ENCODE measurements at places on chromosomes 13 and 19.

DNA sequence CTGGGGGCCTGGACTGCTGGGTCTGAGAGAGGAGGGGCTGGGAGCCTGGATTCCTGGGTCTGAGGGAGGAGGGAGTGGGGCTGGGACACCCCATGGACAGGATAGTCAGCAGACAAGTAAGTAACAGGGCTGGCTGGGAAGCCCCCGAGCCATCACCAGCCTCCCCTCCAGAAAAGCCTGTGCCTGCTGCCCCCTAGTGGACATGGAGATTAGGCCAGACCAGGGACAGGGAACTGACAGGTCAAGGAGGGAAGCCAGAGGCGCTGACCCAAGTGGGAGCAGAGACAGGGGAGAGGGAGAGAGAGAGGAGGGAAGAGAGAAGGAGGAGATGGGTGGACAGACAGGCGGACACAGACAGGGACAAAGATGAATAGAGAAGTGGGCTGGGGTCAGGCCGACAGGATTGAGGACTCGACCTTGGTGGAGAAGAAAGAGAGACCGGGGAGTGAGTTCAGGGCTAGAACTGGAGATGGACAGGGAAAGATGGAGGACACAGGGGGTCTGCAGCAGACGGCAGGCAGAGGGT lies 6.7 kb upstream of the ERFL start:
- peak; percentile 80 for DNase-seq

- no peak for DNase-seq
Measured at GRCh38 chr13:28477709-28477973, 17.3 kb downstream of the FLT1 start.

- DNase-seq, result peak; percentile 35
Measured at GRCh38 chr13:61294467-61295191, 121.0 kb downstream of the PCDH20 start.

GRCh38 chr19:49594993-49595818 lies 4.2 kb downstream of the PRR12 start:
- peak; percentile 14 for DNase-seq

- DNase-seq, result no peak
Measured at GRCh38 chr13:106042996-106043581, 492.4 kb downstream of the EFNB2 start.

- no peak for DNase-seq
Measured at GRCh38 chr13:45823583-45823982, 28.0 kb downstream of the SIAH3 start.

- no peak for DNase-seq
Measured at GRCh38 chr19:567296-567900, 5.0 kb upstream of the BSG start.

GRCh38 chr13:28493740-28494503 lies 1.0 kb downstream of the FLT1 start:
- peak; percentile 36 for DNase-seq

DNA sequence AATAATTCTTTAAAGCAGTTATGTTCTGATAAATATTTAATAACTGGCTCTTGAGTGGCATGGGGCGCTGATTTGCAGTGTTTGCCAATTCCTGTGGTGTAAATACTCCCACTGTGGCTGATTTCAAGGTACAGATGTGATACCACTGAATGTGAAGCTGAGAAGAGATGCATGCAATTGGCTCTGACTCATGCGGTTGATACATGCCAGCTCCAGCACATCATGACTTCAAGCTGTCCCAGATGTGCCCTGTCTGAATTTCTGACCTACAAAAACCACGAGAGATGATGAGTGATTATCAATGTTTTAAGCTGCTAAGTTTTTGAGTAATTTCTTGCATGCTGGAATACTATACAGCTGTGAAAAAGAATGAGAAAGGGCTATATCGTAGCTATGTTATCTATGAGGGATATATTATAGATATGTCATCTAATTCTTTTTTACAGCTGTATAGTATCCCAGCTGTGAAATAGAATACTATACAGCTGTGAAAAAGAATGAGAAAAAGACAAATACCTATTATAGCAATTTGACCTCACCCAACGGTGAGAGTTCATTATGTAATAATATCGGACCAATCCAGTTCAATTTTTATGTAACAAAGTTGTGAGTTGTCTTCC lies 7.6 kb upstream of the ACSBG2 start:
- DNase-seq, result no peak

DNA sequence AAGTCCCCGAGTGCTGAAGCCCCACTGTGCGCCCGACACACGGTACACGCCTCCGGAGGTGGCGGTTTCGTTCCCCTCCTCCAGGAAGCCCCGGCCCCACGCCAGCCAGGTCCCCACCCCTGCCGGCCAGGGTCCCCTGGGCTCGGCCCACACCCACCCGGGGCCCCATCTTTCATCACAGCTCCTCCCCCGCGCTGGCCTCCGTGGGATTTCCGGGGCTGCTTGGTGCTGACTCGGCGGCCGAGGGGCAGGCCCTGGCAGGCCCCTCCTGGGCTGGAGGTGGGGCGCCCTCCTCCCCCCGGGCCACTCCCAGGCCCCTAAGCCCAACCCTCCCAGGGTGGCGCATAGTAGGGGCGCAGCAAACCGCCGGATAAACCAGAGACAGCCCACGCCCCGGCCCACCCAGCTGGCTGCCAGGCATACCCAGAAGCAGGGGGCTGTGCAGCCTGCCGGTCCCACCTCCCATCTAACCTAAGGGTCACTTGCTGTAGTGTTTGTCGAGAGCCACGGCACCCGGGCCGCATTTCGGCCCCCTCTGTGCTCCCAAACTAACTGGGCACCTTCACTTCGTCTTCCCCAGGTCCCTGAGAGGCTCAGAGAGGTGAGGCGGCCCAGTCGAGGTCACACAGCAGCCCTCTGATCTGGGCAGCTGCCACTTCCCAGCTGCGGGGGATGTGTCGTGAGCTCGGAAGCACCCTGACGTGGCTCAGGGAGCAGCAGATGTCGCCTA lies 6.6 kb downstream of the ZBTB7A start:
- DNase-seq, result no peak

DNA sequence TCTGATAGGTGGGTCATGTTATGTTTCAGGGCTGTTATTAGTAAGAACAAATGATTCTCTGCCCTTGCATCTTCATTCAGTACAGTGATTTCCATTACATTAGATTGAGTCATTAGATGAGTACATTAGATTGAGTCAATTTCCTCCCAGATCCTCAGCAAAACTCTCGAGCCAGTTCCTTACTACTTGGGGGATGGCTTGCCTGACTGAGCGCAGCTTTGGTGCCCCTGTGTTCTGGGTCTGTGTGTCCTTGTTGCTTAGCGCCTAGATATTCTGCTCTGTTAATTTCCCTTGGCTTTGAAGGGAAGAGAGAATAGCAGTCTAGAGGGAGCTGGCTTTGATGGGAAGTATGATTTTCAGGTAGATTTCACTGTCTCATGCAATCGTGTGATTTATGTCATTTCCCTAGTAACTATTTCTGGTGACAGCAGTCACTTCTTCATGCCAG lies 19.1 kb upstream of the SCEL start:
- no peak for DNase-seq

DNA sequence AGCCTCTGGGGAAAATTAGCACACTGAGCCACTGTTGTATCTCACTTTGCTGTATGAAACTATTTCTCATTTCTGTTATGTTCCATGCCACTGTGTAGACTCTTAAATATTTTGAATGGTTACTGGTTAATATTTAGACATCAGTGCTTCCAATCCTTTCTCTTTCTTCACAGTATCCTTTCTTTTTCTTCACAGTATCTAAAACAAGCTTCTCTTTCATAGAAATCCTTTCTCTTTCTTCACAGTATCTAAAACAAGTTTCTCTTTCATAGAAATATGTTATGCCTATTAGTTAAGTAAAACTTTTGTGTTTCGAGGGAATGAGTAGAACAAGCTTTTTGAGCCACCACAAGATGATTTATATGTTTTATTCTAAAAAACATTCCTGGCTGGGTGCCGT lies 326.8 kb upstream of the KLF12 start:
- no peak for DNase-seq

DNA sequence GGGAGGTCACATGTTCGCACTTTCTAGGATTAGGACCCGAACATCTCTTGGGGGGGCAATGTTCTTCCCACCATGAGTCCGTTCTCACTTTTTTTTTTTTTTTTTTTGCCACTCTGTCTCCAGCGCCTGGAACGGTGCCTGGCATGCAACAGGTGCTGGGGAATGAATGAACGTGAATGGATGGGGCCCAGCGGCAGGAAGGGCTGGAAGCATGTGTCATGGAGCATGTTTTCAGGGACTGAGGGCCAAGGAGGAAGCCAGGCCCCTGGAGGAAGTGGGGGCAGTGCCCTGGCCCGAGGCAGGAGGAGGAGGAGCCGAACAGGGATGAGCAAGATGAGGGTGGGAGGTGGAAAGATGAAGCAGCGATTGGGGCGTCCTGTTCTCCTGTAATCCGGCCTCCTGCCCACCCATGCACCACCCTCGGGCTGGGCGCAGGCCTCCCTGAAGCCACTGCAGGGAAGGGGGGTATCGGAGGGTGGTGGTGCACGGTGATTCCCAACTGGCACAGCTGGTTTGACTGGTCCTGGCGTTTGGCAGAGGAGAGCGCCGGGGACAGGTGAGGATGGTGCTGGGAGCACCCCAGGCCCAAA lies 8.8 kb upstream of the SULT2B1 start:
- DNase-seq, result peak; percentile 39

DNA sequence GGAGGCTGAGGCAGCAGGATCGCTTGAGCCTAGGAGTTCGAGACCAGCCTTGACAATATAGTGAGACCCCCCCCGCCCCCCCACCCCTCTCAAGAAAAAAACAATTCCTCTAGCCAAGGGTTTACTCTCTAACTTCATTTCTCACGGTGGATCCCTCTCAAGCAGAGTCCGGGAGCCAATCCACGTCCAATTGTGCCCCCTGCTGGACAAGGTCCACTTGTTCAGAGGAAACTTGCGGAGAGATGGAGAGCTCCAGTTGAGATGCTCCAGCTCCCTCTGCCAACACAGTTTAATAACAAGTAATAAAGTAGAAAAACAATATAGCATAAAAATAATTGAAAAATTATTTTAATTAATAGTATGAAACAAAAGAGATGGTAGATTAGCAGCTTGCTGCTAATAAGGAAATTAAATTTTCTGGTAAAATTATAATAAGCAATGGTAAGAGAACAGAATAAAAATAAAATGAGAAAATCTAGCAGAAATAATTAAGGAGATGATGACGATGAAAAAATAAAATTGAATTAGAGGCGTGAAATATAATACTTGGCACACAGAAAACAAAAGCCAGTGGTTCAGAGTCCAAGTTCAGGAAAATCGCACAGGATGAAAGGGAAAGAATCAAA lies 14.5 kb upstream of the SIGLEC14 start:
- DNase-seq, result peak; percentile 76

DNA sequence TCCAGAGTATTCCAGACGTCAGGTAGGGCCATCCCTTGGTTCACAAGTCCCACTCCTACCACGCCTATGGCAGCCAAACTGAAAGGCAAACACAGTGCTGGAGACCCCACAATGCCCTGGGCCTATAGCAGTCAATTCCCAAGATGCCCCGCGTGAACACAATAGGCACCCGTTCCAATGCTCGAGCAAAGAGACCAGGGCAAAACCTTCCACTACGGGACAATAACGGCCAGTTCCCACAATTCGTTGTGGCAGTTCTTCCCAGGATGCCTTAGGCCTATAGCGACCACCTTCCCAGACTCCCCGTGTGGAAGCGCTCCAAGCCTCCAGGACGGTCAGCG lies 538 bp downstream of the ZNF428 start:
- DNase-seq, result peak; percentile 76

GRCh38 chr13:22235285-22235949 lies 564.5 kb downstream of the FGF9 start:
- no peak for DNase-seq

- DNase-seq, result no peak
Measured at GRCh38 chr19:44635581-44636438, 7.9 kb upstream of the PVR start.

DNA sequence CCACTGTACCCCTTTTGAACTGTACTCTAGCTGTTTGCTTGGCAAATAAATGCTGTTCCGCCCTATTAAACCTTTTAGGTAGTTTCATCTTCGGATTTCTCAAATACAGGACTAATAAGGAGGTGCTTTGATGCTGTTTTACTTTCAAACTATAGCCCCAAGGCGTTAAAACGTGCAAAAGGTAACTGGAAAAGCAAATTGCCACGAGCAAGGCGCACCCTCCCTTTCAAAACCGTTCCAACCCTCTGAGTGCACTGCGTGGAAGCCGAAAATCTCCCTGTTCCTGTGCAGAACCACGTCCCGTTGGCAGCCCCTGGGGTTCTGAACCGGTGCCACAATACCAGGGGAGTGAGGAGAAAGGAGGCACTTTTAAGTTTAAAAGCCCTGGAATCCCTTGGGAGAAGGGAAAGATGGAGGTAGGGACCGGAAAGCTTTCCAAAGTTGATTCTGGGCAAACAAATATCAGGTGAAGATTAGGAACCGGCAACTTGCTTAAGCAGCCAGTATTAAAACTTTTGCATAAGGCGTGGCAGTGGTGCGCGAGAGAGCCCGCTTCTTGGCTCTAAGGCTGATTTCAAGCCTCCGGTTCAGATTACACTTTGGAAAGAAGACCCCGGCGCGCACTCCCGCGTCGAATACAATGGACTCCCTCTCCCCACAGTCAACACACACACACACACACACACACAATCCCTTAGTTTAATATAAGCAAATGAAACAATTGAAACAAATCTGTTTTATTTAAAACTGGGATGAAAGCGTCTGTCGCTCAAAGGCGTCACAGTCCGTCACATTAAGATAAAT lies 9.5 kb downstream of the POU4F1 start:
- no peak for DNase-seq

GRCh38 chr19:16821081-16821480 lies 8.1 kb upstream of the SIN3B start:
- DNase-seq, result no peak

GRCh38 chr13:110409581-110409992 lies 102.5 kb downstream of the COL4A2 start:
- no peak for DNase-seq

GRCh38 chr13:104837756-104838155 lies 1697.7 kb downstream of the EFNB2 start:
- DNase-seq, result no peak

DNA sequence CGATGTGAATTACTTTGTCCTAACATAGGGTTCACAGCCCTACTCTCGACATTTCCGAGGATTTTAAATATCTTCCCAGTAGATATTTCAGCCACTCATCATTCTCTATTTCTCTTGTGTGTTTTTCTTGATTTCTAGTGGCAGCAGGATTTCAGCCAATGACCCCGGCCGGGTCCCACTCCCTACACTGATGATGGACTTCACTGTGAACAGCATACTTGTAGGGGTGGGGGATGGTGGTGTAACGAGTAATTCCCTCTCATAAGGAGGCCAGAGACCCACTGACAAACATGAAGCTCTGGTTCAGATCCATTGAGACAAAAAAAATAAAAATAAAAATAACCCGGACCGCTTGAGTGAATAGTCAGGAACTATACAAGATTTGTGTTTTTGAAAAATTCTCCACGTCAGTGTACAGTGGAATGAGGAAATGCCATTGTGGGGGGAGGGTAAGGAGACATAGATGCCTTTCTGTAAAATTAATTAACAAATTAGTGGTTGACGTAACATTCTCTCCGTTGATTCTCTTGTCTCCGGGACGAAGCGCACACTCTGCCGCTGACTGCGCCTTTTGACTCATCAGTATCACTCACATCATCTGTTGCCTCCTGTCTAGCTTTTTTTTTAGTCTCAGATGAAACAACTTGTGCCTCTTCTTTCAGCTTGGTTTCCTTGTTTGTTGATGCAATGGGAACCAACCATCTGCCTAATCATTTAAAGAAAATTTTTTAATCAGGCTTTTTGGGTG lies 48.8 kb upstream of the IRS2 start:
- no peak for DNase-seq
